ENCODE measurements at places on chromosomes 5 and 9.

DNA sequence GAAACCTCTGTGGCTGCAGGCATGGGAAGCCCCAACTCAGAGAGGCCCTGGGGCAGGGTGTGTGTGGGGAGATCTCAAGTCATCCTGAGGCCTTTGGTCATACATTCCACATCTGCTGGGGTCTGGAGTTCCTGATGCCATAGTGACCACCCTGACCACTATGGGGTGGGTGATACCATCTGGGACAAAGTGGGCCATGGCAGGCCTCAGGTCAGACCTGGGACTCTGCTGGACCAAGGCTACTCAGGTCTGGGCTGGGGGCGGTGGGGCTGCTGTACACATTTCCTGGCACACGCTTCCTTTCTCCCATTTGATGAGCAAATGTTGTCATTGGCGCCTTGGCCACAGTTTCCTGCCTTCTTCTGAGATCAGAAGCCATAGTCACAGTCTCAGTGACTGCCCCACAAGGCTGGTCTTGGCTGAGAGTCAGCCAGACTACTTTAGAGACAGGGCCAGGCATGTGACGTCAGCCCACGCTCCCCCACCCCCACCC lies 15.1 kb upstream of the ACSL6 start:
- no peak for DNase-seq

DNA sequence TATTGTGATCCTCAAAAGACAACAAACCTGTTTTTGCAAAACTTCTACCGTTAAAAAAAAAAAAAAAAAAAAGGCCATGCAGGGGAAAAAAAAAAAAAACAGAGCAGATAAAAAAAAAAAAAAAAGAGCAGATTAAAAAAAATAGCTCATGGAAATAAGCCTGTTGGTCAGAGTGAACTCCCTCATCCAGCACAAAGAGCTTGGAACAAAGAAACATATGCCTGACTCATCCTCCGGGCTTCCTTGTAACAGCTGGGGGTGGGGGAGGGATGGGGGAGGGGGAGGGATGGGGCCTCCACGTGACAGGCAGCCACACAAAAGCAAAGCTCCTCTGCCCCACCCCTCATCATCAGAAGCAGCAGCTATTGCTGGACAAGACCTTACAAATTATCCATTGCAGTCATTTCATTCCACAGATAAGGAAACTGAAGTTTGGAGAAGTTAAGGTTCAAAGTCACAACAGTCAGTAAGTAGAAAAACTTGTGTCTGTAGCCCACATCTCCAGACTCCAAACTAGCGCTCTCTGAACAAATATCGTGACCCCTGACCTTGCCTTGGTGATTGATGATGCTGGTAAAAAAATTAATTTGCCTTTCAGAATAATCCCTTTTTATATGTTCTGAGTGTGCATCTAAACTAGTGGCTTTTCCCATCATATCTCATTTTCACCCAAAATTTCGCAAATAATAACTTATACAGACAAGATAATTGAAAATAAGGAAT lies 38.9 kb downstream of the SLC35D2 start:
- no peak for DNase-seq

DNA sequence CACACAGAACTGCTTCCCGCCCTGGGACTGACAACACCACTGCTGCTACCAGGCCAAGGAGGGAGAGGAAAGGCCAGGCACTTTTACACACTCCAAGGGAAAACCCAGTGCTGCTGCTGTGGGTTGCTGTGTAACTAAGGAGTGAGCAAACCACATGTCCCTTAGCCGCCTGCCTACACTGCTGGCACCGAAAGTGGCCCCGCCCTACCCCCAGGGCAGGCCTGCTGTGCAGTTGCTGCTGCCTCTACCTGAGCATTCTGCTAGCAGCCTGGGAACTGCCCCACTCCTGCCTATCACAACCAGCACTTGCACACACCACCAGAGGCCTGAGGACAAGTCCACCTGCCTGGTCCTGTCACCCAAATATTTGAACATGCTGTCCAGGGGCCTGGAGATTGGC lies 740.9 kb downstream of the DTWD2 start:
- no peak for DNase-seq

DNA sequence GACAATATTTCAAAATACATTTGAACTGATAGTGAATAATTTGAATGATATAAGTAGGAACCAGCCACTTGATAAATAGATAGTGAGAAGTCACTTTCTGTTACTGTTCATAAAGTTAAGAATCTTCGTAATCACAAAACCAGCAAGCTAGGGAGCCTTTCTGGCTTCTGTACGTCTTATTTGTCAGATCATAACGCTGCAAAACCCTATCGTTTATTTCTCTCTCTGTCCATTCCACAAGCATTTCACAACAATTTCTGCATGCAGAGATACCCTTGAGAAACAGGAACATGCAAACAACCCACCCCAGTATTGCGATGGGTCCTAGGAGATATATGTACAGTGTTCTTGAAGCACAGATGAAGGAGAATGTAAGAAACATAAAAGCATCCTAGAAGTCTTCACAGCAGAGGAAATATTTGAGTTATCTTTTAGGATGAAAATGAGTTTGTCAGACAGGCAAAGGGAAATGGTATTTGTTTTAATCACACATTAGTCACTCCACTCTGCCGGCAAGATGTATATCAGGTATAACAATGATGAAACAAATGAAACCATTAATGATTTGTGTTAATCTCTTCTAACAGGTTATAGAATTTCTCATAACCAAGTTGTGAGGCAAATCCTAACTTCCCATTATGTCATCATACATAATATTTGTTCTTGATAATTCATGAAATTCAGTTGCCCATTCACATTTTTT lies 668.7 kb upstream of the FTMT start:
- no peak for DNase-seq

- DNase-seq, result no peak
Observed at GRCh38 chr5:143896966-143897365, 85.0 kb downstream of the HMHB1 start.

DNA sequence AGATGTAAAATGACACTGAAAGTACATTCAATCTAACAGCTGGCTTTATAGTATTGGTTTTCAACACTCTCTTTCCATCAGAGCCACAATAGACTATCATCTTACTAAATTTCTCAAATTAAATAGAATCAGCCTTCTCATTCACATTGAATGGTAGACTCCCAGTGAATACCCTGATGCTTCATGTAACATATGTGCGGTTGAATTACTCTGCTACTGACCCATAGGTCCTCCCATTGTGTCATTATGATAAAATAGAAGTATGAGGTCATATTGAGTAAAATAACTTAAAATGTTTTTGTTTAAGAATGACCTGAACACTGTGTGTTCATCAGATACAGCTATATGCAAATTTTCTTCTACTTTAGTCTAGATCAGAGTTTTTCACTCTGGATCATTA lies 75.9 kb upstream of the ADAMTSL1 start:
- DNase-seq, result no peak

GRCh38 chr9:131234799-131235479 lies 41.4 kb downstream of the FAM78A start:
- no peak for DNase-seq

GRCh38 chr9:89838621-89839020 lies 233.8 kb downstream of the GADD45G start:
- no peak for DNase-seq

DNA sequence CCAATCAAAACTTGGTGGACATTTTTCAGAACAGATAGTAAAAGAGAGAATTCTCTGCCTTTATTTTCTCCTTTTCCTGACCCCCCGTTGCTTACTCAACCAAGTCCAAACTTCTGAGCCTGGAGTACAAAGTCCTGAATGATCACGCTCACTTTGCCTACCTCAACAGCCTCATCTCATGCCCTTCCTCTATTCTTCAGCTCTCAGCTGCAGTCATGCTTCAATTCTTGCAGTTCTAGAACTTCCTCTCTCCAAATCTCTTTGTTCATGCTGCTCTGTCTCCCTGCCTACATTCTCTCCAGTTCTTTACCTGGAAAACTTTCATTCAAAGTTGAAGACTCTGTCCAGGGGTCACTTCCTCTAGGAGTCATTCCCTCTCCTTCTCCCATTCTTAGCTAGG lies 398.5 kb upstream of the SLC24A2 start:
- no peak for DNase-seq

DNA sequence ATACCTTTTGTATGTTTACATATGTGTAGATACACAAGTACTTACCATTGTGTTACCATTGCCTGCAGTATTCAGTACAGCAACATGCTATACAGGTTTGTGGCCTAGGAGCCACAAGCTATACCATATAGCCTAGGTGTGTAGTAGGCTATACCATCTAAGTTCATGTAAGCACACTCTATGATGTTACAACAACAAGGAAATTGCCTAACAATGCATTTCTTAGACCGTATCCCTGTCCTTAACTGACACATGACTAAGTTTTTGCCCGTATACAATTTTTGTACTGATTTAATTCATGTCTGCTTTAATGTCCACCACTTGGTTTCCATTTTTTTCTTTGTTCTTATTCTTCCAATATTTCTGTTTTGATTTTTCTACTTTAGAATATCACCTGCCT lies 18.5 kb downstream of the TNPO1 start:
- no peak for DNase-seq

- no peak for DNase-seq
Observed at GRCh38 chr9:119216651-119217331, 152.4 kb downstream of the BRINP1 start.

DNA sequence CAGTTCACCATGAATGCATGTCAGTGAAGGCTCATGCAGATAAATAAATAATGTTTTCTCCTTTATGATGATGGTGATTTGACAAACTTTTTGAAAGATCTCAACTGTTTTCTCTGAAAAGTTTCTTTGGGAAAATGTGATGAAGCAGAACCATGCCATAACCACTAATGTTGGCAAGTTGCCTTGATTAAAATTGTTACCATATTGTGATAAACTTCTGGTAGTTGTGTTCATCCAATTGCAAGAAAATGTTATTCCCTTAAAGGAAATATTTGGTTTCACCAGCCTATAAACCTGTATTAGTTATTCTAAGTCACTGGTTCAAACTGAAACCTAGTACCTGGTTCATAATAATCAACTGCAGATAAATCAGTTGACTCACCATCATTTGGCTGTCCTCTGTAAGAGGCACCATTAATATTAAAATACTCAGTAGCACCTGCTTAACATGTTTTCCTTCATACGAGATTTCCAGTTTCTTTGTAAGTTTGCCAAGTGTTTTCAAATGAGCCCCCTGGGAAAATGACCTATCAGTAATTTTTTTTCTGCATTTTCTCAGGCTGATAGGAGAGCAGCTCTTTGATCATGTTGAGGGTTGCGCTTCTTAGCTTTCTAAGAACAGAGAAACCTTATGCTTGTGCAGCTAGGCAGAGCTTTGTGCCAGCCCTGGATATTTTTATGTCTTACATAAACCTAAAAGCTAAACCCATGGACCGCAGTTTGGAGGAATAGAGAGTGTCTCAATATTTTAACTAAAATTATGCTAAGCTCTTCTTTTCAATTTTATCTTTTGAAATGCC lies 88.0 kb downstream of the LURAP1L start:
- DNase-seq, result no peak

GRCh38 chr9:121357011-121357410 lies 13.0 kb downstream of the STOM start:
- no peak for DNase-seq

GRCh38 chr5:54113060-54113459 lies 197.3 kb downstream of the ARL15 start:
- DNase-seq, result no peak

DNA sequence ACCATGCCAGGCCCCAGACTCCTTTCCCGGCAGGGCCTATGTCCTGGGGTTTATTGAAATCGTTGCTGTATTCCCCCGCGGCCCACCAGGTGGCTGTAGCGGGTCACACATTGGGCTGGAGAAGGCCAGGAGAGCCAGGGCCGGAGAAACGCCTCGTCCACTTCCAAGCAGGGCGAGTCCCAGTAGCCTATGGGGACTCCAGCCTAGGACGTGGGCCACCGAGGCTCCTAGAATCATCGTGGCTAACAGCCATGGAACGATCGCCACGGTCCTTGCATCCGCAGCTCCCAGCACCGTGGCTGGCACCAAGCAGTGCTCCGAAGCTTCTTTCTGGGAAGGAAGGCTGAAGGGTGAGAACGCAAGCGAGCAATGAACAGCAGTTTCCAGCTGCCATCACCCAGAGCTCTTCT lies 87.7 kb downstream of the ENTREP1 start:
- DNase-seq, result no peak
